ENCODE measurements at places on chromosomes 6 and 20.

GRCh38 chr6:25477006-25477590 is 174.9 kb upstream of the SCGN start:
- DNase-seq = no peak

- no peak for DNase-seq
Observed at GRCh38 chr6:23601811-23602345, 524.1 kb upstream of the NRSN1 start.

DNA sequence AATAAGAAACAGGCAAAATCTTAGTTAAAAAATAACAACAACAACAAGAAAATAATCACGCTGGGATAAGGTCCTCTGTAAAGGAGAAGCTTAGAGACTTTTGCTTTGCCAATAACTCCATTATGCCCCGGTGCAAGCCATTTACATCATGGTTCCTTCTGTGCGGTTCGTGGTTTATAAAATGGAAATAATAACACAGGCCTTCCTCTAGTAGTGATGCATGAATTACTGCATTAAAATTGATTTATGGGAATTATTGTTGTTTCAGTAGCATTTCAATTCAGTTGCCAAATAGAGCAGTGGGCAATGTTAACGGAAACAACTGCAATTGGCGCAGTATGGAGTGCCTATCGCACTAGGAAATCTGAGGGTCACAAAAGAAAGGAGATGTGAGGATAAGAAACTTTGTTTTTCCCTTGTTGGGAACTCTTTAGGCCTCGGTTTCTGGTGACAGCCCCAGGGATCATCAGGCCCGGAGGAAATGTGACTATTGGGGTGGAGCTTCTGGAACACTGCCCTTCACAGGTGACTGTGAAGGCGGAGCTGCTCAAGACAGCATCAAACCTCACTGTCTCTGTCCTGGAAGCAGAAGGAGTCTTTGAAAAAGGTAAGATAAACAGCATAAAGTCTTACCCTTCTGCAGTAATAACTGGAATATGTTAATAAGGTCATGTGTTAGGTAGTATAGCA is 1.1 kb downstream of the CD109 start:
- DNase-seq = no peak

DNA sequence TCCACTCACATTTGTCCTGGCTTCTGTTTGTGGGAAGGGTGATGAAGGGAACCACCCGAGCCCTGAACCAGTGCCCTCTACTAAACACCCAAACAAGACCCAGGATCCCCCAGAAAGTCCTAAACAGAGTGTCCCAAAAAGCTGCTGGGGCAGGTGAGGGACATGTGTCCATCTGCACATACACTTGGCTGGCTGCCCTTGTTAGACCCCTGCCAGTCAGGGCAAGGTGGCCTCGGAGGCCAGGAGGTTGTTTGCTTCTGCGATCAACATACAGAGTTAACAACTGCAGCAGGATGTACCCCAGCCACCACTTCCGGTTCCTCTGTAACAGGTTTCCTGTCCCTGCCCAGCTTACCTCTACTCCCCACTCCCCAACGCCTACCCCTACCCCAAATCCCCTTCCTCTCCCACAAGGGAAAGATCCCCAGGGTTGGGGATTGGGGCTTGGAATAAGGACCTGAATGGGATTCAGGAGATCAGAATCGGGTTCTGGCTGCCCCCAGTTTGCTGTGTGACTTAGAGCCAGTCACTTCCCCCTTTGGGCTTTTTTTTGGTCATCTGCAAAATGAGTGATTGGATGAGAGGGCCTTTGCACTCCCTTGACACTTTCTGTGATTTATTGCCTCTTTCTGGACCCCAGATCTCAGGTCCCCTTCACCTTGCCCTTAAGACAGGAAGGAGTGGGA is 13.9 kb downstream of the DEF6 start:
- no peak for DNase-seq

- no peak for DNase-seq
Observed at GRCh38 chr6:170108890-170109587, 181.8 kb downstream of the DLL1 start.

GRCh38 chr6:118859517-118860064 is 34.4 kb upstream of the ASF1A start:
- no peak for DNase-seq

- DNase-seq = no peak
Observed at GRCh38 chr6:144785056-144785455, 499.9 kb downstream of the UTRN start.

DNA sequence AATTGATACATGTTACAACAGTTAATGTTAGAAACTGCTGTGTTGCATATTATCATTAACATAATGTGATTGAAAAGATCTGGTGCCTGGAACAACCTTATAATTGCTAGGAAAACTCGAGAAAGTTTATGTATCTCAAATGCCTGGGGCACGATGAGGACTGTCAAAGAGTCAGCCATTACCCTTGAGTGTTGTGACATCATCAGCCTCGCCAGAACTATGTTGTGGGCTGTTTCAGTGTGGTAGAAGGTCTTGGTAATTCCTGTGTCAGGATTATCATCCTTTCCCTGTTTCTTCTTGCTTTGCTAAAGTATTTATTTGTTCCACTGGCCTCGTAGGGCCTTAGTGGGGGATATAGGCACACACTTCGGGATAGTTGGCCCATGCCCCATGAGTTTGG is 185.1 kb downstream of the DTNBP1 start:
- DNase-seq = no peak

GRCh38 chr6:160500639-160501038 is 152.5 kb downstream of the SLC22A3 start:
- DNase-seq = no peak

DNA sequence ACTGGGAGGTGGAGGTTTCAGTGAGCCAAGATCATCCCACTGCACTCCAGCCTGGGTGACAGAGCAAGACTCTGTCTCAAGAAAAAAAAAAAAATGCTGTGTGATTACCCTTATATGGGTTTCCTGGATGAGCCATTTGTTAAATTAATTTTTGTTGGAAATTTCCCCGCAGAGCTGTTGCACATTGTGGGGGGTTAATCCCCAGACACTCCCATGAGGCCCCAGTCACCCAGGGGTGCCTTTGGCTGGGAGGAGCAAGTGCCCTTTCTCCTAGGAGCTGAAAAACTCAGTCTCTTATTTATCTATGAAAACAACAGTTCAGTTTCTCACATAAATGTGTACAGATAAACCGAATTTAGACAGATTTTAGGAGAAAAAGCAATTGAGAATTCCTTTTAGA is 4.7 kb upstream of the DEFB132 start:
- DNase-seq = no peak

- DNase-seq = no peak
Observed at GRCh38 chr20:2116170-2116940, 14.7 kb downstream of the STK35 start.
